ENCODE measurements at places on chromosomes 11 and 22.

DNA sequence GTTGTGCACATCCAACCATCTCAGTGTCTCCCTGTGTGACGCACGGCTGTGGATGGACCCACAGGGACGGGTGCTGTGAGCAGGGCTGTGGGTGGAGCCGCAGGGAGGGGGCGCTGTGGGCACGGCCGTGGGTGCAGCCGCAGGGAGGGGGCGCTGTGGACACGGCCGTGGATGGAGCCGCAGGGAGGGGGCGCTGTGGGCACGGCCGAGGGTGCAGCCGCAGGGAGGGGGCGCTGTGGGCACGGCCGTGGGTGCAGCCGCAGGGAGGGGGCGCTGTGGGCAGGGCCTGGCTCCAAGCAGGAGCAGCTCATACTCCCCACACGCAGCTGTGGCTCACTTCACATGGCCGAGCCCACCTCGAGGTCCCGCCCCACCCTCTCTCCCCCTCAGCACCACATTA lies 6.0 kb upstream of the MAPK11 start:
- DNase-seq: peak; percentile 44

DNA sequence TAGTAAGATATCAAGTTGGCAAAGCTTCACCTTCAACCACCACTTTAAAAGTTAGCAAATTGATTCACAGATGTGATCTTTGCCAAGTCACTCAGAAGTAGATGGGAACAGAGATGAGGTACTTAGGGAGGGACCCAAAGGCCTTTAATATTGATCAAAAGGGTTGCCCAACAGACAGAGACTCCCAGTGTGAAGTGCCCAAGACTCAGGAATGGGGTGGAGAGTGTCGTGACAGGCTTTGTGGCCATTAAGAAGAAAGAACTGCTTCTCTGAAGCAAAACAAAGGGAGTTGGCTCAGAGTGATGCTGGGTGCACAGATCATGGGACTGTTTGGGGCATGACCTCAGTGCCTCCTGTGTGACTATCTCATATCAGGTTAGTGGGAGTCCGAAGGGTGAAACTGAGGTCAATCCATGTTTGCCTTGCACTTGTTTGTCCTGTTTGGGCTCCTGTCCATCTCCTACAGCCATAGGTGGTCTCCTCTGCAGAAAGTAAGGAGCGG lies 132.3 kb downstream of the APIP start:
- no peak for DNase-seq

- DNase-seq: no peak
Observed at GRCh38 chr11:38191101-38191500, 1593.1 kb upstream of the RAG2 start.

GRCh38 chr11:12075822-12076821 lies 34.3 kb upstream of the MICAL2 start:
- DNase-seq: no peak

GRCh38 chr11:77117492-77117891 lies 10.6 kb upstream of the MYO7A start:
- DNase-seq: no peak

DNA sequence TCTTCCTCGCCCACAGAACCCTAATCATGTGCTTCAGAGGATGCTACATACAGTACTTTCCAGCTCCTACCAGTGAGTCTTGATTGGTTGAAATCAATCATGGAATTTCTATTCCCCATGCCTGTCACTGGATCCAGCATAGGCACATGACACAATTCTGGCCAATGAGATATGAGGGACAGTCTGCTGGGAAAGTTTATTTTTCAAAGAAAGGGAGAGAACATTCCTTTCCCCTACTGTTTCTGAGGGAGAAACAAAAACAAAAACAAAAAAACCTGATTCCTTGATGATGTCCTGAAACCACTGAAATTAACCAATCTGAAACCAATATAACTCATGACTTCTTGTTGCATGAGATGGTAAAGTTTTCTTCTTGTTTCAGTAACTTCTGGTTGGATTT lies 3.3 kb upstream of the RCN1 start:
- no peak for DNase-seq

GRCh38 chr22:27097933-27098332 lies 440.5 kb downstream of the MIAT start:
- DNase-seq: no peak

GRCh38 chr22:30985561-30986208 lies 16.6 kb downstream of the TUG1 start:
- DNase-seq: no peak

DNA sequence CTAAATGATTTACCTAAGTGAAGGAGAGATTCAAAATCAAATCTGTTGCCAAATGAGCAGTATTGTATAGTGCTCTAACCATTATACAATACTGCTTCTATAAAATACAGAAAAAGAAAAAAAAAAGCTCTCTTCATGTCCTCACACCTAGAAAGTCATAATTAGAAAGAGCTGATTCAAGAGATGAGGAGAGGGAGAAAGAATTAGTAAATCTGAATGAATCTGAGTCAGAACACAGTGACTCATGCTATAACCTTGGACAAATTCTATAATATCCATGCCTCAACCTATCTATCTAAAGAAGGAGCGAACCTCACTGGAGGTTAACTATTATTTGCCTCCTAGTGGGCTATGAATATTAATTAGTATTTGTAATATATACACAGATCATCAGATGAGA lies 29.4 kb downstream of the AMBRA1 start:
- no peak for DNase-seq

- no peak for DNase-seq
Observed at GRCh38 chr11:118214210-118214914, 10.4 kb downstream of the JAML start.

GRCh38 chr11:32186118-32186517 lies 95.2 kb downstream of the RCN1 start:
- no peak for DNase-seq

DNA sequence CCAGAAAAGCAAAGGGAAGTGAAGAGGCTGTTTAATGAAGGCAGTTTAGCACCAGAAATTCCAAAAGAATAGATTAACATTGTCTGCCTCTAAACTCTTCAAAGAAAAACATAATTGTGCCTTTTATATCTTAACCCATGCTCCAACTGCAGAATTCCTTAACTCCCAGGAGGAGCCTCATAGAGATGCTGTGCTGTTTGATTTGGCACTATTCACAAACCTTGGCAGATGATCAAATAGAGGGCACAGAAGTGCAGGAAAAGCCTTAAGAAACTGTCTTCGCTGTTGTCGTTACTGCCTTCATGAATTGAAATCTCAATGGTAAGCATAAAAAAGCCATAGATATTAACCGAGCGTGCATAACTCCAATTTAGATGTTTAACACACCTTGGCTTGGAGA lies 124.1 kb upstream of the MPPED2 start:
- no peak for DNase-seq

- no peak for DNase-seq
Observed at GRCh38 chr11:71173709-71174108, 78.7 kb downstream of the SHANK2 start.
